ENCODE measurements at places on chromosomes 7 and 10.

GRCh38 chr7:43834463-43835251, 34.7 kb downstream of the MRPS24 start:
- DNase-seq, result no peak

DNA sequence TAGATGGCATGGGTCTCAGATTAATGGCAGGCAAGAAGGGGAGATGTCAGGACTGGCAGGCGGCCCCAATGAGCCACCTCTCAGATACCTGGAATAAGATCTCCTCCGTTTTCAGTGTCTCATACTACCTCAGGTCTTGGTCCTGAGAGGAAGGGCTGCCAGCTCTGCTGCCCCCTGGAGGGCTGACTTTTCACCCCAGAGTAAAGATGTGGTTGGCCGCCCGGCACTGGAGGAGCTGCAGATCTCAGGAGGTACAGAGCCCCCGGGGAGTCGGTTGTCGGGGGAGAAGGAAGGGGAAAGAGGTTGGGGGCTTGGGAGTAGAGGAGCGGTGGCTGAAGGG, 642 bp upstream of the COL13A1 start:
- no peak for DNase-seq

DNA sequence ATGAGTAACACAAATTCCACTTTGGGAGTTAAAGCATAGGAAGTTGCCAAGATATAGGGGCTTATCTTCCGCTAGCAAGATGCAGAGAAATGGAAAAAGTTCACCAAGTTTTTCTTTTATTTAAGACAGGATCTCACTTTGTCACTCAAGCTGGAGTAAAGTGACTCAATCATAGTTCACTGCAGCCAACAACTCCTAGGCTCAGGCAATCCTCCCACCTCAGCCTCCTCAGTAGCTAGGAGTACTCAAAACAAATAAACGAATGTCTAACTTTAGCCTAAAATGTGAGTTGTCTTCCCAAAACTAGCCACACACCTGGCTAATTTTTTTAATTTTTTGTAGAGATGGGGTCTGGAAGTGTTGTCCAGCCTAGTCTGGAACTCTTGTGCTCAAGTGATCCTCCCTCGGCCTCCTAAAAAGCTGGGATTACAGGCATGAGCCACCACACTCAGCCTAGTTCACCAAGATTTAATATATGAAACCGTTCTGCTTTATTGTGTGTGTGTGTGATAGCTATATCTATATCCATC, 9.9 kb downstream of the VIM start:
- no peak for DNase-seq

DNA sequence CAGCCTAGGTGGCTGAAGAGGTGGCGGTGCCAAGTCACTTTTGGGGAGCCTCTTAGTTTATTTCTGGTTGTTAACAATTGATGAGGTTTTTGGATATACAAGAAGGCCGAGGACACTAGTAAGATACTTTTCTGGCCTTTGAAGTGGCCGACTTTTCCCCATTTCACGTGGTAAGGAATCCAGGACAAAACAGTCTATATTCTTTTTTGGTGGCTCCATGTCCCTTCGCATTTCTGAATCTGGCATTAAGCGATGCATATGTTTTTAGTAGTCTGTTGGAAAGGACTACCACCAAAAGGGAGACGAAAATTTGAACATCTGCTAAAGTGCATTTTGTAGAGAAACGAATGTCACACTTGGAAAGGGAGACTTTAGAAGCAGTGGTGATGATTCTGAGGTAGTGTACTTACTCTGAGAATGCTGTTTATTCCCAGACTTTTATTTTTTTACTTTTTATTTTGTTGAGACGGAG, 1.5 kb downstream of the MLLT10 start:
- DNase-seq, result no peak

DNA sequence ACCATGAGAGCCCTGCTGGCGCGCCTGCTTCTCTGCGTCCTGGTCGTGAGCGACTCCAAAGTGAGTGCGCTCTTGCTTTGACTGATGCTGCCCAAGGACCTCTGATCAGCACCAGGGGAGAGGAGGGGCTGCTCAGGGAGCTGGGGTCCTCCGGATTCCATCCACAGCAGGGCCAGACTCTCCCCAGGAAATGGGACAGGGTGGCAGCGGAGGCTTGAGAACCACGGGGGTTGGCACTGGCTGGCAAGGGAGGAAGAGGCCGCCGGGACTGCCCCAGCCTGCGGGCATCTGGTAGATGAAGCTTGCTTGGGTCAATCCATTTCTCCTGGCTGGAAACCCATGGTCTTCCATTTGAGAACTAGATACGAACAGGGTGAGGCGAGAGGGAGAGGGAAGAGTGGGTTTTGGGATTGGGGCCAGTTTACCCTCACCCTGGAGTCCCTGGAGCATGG, 647 bp downstream of the PLAU start:
- no peak for DNase-seq

- no peak for DNase-seq
These were observed 28.1 kb upstream of the PLXDC2 start for GRCh38 chr10:19788075-19788686.

DNA sequence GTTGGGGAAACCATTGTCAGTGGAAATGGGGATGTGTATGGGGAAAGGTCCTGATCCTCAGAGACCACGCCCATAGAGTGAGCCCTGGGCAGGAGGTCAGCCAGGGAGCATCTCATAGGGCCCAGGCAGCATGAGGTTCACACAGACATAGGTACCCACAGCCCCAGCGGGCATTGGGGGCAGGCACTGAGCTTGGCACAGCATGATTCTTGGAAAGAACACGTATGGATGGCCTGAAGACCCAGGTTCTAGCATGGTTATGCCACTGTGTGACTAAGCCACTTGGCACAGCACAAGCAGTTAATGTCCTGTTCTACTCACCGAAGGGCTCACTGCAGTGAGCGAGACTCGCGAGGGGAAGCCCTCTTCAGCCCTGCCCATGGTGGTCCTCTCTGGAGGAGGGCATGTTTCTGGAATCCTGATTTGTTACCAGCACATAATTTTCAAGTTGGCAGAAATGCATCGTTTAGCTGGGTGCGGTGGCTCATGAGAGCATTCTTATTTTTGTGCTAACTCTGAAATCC, 125.2 kb downstream of the UBE2H start:
- no peak for DNase-seq

- DNase-seq, result no peak
These were observed 131.8 kb downstream of the ADK start for GRCh38 chr10:74282848-74283210.

GRCh38 chr10:92385831-92386230, 94.9 kb downstream of the MARCHF5 start:
- no peak for DNase-seq

GRCh38 chr7:74175340-74175739, 1.2 kb downstream of the EIF4H start:
- DNase-seq, result no peak

- DNase-seq, result no peak
These were observed 509.9 kb upstream of the GALNT17 start for GRCh38 chr7:70621954-70622600.

DNA sequence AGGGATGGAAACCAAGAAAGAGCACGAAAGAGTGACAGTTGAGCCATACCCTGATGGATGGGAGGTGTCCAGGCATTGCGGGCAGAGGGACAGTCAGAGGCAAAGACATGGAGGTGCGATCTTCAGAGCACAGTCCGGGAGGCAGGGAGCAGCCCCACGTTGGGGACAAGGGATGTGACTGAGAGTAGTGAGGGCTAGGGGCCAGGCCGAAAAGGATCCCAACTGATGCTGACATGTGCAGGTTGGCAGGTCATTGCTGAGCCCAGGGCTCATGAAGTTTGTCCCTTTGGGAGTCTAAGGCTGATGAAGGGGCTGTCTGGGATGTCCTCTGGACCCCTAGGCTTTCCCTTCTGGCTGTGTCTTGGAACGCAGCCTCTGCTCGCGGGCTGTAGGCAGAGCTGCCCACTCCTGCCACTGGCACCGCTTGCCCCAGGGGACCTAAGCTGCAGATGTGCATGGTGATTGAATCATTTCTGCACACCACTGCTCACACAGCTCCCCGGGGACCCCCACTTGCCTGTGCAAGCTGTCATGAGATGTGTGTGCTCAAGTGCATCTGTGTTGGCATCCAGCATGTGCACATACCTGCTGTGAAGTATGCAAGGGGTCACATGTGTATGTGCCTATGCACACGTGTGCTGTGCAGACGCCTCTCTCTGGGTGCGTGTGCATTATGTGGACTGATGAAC, 125.1 kb downstream of the ZMIZ1 start:
- DNase-seq, result no peak

GRCh38 chr7:38411404-38411803, 138.0 kb upstream of the TARP start:
- DNase-seq, result no peak

GRCh38 chr10:24556750-24557742, 166.6 kb downstream of the ARHGAP21 start:
- no peak for DNase-seq

GRCh38 chr7:37027557-37028341, 303.5 kb upstream of the AOAH start:
- no peak for DNase-seq

DNA sequence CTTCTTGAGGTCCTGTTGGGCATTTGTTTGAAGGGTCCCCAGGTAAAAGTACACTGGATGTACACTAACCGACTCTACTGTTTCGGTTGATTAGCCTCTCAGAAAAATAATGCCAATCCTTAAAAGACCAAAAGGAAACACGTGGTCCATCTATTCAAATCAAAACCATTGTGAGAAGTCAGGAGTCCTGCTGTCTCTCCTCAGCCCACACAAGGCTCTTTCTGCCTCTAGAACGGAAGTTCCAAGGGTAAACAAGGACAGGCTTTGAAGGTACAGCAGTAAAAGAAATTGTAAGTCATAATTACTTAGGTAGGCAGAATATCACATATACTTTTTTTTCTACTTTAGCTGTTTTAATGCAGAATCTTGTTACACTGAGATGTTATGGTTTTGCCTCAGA, 71.7 kb upstream of the TPK1 start:
- no peak for DNase-seq

DNA sequence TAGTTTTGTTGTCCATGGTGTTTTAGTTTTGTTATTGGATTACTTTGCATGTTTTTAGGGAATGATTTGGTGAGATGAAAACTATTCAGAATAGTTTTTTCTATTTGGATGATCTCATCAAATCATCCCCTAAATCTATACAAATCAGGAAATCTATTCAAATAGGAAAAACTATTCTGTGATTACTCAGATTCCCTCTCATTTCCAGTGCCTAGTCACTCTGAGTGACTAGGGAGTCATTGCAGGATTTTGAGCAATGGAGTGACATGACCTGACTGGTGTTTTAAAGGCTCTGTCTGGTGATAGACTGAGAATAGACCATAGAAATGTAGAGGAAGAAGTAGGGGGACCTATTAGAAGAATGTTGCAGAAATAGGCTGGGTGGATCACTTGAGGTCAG, 72.4 kb downstream of the TPST1 start:
- no peak for DNase-seq

- DNase-seq, result no peak
These were observed at the start of gene OGDHL for GRCh38 chr10:49761789-49762565. Gene OGDHL, minus strand, starts transcription at chr10:49762323. Its CDS starts 3,731 bp downstream, at chr10:49758592.

- DNase-seq, result no peak
These were observed 5.8 kb upstream of the GGCT start for GRCh38 chr7:30510124-30511075.

GRCh38 chr7:30816645-30817370, 45.6 kb downstream of the MINDY4 start:
- DNase-seq, result no peak

- no peak for DNase-seq
These were observed 921.9 kb downstream of the LRMDA start for GRCh38 chr10:76353237-76353851.

GRCh38 chr7:155254018-155254417, 43.7 kb upstream of the INSIG1 start:
- no peak for DNase-seq

GRCh38 chr10:73801253-73801590, 10.2 kb downstream of the NDST2 start:
- DNase-seq, result no peak

GRCh38 chr10:54797636-54798321, 3.3 kb downstream of the PCDH15 start:
- DNase-seq, result no peak

DNA sequence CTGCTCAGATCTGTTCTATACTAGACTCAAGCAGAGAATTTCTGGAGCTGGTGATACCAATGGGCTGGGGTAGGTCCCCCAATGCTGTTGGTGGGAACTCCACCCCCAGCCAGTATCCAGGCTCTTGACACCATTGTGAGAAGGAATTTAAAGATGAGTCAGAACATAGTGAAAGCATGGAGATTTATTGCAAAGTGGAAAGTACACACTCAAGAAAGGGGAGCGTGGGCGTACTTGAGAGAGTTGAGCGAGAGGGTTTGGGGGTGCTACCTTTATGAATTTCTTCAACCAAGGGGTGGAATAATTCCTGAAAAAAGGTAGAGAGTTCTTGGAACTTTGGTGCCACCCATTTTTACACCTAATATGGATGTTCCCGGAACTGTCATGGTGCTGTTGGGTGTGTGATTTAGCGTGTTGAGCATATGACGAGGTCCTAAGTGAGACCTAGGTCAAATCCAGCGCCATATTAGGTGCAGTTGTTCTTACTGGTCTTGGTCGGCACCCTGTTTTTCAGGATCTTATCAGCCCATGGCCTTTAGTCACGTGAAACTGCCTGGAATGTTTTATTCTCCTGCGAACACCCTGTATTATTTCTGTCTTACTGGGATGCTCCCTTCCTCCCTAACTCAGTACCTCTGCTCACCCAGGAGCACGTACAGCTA, 122.0 kb upstream of the AHR start:
- no peak for DNase-seq

DNA sequence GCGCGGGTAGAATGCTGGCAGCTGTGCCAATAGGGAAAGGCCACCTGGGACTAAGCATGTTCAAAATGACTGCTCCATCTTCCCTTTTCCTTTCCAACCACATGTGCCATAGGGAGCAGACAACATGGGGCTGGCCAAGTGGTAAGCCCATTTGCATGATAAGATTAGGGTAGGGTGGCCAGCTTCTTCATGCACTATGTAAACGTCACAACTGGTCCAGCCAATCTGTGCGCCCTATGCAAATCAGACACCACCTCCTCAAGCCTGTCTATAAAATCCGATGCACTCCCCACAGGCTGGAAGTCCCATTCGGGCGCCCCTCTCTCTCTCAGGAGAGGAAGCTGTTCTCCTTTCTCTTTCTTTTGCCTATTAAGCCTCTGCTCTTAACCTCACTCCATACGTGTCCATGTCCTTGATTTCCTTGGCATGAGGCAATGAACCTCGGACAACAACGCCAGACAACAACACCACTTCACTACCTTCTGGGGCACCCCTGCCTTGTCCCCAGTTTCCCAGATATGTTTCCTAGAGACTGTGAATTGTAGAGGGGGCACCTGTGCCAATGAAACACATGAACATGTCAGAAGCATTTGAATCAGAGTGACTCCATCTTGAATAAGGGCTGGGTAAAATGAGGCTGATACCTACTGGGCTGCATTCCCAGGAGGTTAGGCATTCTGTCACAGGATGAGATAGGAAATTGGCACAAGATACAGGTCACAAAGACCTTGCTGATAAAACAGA, 19.1 kb upstream of the EXOC6 start:
- no peak for DNase-seq

Data from activated naive CD4-positive, alpha-beta T cell (primary cell).